ENCODE measurements at places on chromosomes 7 and 10. TPM values are rescaled to one million over a fixed set of nuclear protein-coding genes. Genes with fewer than 3 reads are reported as not detected.

GRID2IP gene
- 0.07 TPM for total RNA-seq

ZPBP gene
- total RNA-seq: not detected

CLEC2L gene
- not detected for total RNA-seq

ASAH2B gene
- 7.6 TPM for total RNA-seq

ZDHHC6 gene
- 21.6 TPM for total RNA-seq
